ENCODE measurements at places on chromosomes 3 and 15.

- DNase-seq: no peak
Observed at GRCh38 chr15:95733931-95734330, 596.6 kb upstream of the NR2F2 start.

- DNase-seq: no peak
Observed at GRCh38 chr3:169929830-169930519, 18.6 kb downstream of the SAMD7 start.

DNA sequence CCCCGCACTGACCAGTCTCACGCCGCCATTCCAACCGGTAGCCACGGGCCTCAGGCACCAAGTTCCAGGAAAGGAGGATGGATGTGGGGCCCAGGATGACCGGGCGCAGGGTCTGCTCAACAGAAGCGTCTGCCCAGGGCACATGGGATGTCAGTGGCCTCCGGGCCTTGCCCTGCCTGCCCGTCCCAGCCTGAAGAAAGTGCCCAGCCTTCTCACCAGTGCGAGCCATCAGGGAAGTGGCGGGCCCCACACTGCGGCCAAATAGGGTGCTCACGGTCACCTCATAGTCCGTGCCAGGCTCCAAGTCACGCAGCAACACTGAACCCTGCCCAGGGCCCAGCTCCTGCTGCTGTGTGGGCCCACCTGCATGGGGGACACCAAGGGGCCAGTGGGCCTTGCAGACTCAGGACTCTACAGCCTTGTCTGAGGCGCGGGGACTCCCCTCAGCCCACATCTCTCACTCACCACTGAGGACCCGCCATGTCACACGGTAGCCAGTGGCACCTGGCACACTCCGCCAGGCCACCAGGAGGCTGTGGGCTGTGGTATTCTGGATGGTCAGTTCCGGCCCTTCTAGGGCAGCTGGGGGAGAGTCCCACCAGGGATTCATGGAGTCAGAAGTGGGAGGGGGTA is 3.1 kb downstream of the COL7A1 start:
- DNase-seq: no peak

DNA sequence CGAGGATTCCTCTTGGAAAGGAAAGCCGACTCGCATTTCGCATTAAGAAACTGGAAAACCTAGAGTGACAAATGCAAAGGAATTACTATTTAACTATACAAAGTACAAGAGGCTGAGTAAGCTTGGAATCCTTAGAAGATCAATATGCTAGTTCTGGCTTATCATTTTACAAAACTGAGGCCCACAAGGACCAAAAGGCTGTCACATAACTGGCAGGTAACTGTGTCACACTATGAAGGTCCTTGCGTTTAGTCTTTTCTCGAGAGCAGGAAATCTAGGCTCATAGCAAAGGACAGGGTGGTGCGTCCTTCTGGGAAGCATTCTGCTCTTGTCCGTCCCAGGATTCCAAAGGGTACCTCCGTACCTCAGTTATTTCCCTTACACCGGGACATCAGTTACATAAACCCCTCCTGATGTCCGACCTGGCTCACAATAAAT is 629 bp downstream of the RPL24 start:
- DNase-seq: no peak

DNA sequence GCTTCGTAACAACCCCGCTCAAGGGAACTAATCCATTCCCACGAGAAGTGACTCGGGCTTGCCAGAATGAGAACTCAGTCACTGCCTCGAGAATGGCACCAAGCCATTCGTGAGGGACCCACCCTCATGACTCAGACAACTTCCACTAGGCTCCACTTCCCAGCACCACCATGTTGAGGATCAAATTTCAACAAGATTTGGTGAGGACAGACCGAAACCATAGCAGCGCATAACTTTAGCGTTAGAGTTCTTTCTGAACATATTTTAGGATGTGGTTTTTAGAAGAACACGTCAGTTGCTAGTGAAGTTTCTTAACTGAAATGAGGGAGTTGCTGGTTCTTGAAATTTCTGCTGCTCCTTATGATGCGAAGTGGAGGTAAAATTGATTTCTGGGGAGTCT is 13.5 kb downstream of the PTPRG start:
- no peak for DNase-seq

DNA sequence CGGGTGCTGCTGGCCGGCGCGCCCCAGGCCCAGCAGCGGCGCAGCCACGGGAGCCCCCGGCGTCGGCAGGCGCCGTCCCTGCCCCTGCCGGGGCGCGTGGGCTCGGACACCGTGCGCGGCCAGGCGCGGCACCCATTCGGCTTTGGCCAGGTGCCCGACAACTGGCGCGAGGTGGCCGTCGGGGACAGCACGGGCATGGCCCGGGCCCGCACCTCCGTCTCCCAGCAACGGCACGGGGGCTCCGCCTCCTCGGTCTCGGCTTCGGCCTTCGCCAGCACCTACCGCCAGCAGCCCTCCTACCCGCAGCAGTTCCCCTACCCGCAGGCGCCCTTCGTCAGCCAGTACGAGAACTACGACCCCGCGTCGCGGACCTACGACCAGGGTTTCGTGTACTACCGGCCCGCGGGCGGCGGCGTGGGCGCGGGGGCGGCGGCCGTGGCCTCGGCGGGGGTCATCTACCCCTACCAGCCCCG is 777 bp downstream of the LOXL1 start:
- peak; percentile 31 for DNase-seq

DNA sequence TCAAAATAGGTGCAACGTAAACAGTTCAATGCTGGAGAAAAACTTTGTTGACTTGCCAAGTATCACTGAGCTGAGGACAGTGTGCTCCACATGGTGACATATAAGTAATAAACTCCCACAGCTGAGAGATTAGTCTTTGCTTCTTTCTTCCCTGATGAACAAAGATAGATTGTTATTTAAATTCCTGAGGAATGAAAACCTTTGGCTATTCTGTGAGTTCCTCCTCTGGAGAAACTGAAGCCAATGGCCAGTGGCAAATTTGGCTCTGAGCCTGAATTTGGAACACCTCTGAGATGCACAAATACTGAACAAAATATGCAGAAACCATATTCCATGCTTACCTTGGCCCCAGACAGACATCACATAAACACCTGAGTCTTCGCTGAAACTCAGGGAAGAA is 63.3 kb downstream of the RPL22L1 start:
- DNase-seq: no peak

GRCh38 chr3:27679691-27680090 is 42.4 kb downstream of the EOMES start:
- no peak for DNase-seq

- no peak for DNase-seq
Observed at GRCh38 chr3:46351646-46352045, 2.3 kb upstream of the CCR2 start.

GRCh38 chr3:159149131-159149530 is 347.3 kb downstream of the MFSD1 start:
- DNase-seq: no peak

GRCh38 chr3:195770081-195770840 is 41.5 kb downstream of the MUC4 start:
- no peak for DNase-seq

- DNase-seq: no peak
Observed at GRCh38 chr3:70010346-70010745, 10.8 kb downstream of the SAMMSON start.

- no peak for DNase-seq
Observed at GRCh38 chr3:185070491-185071286, 82.2 kb downstream of the C3orf70 start.

- DNase-seq: no peak
Observed at GRCh38 chr15:58517682-58518525, 86.1 kb downstream of the LIPC start.

DNA sequence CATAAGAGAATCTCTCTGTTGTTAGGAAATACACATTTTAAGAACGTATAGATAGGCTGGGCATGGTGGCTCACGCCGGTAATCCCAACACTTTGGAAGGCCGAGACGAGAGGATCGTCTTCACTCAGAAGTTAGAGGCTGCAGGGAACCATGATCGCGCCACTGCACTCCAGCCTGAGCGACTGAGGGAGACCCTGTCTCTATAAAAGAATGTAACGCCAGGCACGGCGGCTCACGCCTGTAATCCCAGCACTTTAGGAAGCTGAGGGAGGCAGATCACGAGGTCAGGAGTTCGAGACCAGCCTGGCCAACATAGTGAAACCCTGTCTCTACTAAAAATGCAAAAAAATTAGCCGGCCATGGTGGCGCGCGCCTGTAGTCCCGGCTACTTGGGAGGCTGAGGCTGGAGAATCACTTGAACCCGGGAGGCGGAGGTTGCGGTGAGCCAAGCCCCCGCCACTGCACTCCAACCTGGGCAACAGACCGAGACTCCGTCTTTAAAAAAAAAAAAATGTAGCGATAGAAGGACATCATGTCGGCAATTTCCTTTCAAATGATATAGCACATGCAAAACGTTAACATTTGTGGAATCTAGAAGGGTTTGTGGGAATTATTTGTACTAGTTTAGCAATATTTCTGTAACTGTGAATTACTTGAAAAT is 730 bp upstream of the RPL14 start:
- no peak for DNase-seq
